ENCODE measurements at places on chromosomes 6 and 20.
A peak's percentile ranks its signal among the peaks of the same experiment; 100 is the strongest.

DNA sequence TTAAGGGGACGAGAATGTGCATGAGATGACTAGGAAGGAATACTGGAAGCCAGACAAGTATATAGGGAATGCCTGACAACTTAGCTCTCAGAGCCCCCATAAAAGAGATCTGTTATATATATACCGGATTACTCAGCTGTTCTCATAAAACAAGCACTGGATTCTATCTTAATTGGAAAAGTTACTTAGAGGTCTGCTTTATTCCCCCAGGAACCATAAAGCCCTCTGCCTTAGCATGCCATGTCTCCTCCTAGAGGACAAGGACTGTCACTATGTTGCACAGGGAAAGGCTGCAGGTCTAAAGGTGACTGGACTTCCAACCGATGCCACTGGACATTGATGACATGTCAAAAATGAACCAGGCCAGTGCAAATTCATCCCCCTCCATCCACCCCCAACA lies 6.4 kb downstream of the EXOC2 start:
- DNase-seq = no peak

GRCh38 chr20:62303062-62303339 lies 204 bp downstream of the ADRM1 start:
- no peak for DNase-seq

- DNase-seq = no peak
These were observed 1.6 kb upstream of the PCK1 start for GRCh38 chr20:57559289-57559634.

GRCh38 chr6:138377844-138378243 lies at the start of gene SMIM28:
TSS of gene SMIM28 (plus strand) at chr6:138377905. CDS start at chr6:138378073, 168 bp downstream.
- DNase-seq = peak; percentile 35

DNA sequence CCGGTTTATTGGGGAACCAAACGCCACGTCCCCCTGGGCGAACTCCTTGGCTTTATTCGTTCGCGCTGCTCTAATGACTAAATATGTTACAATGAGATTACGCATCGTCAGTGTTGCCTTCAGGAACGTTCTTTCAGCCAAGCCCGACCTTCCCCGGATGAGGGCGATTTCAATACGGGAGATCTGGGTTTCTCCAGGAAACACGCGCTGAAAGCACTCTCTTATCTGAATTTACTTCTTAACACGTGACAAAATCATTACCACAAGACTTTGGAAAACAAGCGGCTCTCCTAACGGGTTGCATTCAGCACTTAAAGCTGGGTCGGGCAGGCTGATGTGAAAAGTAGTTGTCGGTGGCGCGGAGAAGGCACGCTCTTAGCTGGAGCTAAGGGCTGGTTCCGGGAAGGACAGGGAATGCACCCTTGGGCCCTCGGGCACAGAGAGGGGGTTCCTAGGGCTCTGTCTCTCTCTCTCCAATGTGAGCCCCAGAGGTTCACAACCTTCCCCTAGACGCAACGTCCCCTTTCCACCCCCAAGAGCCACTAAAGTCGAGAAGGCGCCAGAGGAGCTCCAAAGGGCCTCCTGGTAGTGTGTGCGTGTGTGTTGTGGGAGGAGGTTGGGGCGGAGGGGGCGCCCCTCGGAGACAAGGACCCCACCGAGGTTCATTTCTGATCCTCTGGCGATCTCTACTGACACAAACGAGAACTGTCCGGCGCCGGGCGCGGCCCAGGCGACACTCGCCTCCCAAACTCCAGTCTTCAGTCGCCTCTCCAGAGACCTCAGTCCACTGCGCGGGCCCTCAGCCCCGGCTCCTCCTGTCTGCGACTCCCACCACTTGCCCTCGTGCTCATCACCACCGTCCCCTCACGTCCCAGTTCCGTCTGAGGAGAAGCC lies 7.1 kb upstream of the NKX2-2 start:
- no peak for DNase-seq

GRCh38 chr6:107642095-107642860 lies 152.4 kb downstream of the SOBP start:
- DNase-seq = no peak

- DNase-seq = no peak
These were observed 249.5 kb downstream of the BCKDHB start for GRCh38 chr6:80356000-80356399.

- no peak for DNase-seq
These were observed 74.0 kb downstream of the HAO1 start for GRCh38 chr20:7866285-7866684.

DNA sequence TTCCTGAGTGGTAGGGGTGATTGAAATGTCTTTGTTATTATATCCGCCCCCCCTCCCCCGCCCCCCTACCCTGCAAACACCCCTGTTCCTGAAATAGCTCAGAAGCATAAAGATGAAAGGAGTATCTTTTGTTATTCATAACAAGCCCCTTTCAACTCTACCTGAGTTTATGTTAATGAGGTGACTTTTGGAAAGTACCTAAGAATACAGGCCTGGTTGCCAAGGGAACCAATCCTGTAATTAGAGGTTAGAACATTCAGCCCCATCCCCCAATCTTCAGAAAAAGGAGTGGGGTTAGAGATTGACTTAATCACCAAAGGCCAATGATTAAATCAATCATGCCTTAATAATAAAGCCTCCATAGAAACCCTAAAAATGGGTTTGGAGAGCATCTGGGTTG lies 979.2 kb upstream of the GJE1 start:
- no peak for DNase-seq

DNA sequence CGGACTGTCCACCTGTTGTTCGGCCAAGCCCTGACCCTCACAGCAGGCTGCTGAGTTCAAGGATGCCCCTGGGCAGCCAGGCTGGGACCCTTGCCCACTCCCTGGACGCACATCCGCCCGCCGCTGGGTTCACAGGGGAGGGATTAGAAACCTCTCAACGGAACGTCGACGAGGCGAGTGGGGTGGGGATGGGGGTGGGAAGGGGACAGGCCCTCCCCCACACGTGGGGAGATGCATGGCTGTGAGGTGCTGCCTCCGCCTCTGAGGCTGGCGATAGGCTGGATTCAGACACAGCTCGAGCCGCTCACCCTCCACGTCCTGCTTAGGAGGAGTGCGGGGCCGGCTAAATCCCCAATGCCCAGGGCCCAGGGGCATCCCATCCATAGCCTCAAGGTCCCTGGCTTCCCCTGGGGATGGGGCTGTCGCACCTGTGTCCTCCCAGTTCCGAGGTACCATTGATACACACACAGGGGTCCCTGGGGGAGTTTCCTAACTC lies 90.6 kb upstream of the BHLHE23 start:
- no peak for DNase-seq

DNA sequence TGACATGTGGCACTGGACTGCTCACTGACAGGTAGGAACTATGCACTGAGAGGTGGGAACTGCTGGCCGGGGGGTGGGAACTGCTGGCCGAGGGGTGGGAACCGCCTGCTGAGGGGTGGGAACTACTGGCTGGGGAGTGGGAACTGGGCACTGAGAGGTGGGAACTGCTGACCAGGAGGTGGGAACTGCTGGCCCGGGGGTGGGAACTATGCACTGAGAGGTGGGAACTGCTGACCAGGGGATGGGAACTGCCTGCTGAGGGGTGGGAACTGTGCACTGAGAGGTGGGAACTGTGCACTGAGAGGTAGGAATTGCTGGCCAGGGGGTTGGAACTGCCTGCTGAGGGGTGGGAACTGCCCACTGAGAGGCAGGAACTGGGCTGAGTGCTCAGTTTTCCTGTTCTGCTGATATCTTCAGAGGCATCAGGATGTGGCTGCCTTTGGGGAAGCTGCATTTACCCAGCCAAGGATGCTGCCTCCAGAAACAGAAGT lies 90.2 kb downstream of the THBS2 start:
- no peak for DNase-seq

- DNase-seq = no peak
These were observed 29.8 kb downstream of the SLC13A3 start for GRCh38 chr20:46621492-46621891.

DNA sequence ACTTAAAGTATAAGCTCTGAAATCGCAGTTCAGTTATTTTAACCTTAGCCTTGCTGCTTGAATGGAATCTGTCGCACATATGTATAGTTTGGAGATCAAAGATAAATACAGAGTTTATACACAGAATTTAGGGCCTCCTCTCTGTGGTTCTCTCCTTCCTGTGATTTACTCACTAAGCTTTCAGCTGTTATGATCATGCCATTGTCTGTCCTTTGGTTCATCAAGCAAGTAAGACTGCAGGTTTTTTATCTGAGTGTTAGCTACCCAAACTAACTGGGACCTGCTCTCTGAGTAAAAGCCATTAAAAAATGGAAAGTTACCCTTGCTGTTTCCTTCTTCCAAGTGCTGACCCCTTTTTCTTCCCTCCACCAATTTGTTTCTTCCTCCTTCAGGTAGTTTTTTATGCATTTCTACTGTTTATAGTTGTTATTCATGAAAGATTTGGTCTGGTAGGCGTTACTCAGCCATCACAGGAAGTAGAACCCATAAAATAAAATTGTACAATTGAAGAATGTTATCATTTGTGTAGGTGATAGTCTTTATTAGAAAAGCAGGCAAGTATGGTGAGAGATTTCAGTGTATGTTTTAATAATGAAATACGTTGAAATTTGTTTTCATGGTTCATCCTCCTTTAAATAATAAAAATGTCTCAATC lies 33.7 kb upstream of the SUMO4 start:
- DNase-seq = no peak

GRCh38 chr6:52591832-52592231 lies 15.0 kb upstream of the TRAM2 start:
- no peak for DNase-seq

- DNase-seq = no peak
These were observed 39.8 kb upstream of the ARHGAP18 start for GRCh38 chr6:129749749-129750120.

- DNase-seq = no peak
These were observed 287.1 kb upstream of the SGK1 start for GRCh38 chr6:134605034-134605433.

- no peak for DNase-seq
These were observed 11.2 kb downstream of the BAG2 start for GRCh38 chr6:57183336-57183735.

- DNase-seq = no peak
These were observed 574.8 kb downstream of the HACE1 start for GRCh38 chr6:104284872-104285271.

DNA sequence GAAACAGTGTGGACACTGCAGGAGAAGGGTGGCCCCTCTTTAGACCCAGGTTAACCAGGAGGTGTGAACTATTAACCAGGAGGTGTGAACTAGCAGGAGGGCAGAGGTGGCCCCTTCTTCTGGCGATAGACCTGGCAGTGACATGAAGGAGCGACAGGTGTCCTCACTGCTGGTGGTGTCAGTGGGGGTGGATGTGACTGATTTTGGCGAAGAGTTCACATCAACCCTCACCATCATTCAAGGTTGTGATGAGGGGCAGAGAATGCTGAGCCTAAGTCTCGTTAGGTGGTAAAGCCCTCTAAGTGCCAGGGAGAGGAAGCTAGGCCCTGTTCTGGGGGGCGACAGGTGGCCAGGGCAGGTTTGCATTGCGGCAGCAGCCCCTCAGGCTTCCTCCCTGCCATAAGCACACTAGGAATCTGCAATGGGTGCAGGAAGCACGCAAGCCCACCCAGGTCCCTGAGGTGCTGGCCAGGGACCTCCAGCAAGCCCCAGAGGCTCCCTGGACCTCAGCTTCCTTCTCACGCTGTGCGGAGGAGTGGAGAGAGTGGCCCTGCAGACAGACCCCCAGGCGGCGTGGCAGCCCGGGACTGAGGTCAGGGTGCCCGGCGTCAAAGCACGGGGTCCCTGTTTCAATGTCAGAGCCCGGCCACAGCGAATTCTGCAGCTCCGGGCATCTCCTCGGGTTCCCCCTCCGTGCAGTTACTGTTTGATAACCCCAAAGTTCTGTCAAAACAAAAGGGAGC lies 13.7 kb downstream of the NPEPL1 start:
- DNase-seq = no peak

Data from NCI-H510A treated with DMSO at 0.1 percent for 48 hours (cell line).